ENCODE measurements at places on chromosomes 2 and 18. TPM values are rescaled to one million over a fixed set of nuclear protein-coding genes. Genes with fewer than 3 reads are reported as not detected.
A peak's percentile ranks its signal among the peaks of the same experiment; 100 is the strongest.

GRCh38 chr2:17791817-17792130 lies 24.5 kb upstream of the MSGN1 start:
- no peak for DNase-seq

- DNase-seq, result no peak
Observed at GRCh38 chr18:24086082-24086481, 52.8 kb upstream of the CABYR start.

GRCh38 chr18:6370886-6371635 lies 43.6 kb downstream of the L3MBTL4 start:
- DNase-seq, result no peak

GRCh38 chr2:15038366-15039364 lies 406.1 kb downstream of the LRATD1 start:
- DNase-seq, result no peak

DNA sequence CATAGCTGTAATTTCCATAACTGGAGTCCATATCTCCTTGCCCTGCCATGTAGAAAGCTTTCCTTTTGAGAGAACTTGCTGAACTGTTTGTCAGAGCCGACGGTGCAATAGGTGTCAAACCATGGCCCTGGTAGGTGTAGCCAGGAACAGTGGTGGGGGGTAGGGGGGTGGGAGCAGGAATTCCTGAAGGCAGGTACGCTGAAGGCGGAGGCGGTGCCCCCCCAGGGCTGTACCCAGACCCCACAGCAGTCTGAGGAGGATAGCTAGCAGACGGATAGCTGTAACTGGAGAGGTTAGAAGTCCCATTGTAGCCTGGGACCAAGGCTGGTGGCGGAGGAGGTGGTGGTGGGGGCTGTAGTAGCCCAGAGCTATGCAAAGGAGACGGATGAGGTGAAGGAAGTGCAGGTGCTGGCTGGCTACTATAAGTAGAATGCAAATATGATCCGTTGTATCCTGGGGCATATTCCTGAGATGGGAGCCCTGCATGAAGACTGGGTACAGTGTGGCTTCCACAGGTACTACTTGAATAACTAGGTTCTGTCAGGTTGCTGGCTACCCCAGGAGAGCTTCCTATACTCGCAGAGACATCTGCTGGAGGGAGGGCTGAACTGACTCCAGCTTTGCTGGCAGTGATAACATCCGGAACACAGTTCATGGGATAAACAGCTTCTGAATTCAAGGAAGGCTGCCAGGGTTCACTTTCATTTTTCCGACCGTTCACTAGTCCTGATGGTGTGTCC lies 124.8 kb downstream of the FIGN start:
- DNase-seq, result no peak

- DNase-seq, result no peak
Observed at GRCh38 chr2:216634370-216635148, 1.3 kb downstream of the IGFBP2 start.

GRCh38 chr2:218262631-218263586 lies 2.1 kb downstream of the GPBAR1 start:
- DNase-seq, result no peak

GRCh38 chr2:8413589-8414135 lies 268.2 kb upstream of the ID2 start:
- DNase-seq, result no peak

DNA sequence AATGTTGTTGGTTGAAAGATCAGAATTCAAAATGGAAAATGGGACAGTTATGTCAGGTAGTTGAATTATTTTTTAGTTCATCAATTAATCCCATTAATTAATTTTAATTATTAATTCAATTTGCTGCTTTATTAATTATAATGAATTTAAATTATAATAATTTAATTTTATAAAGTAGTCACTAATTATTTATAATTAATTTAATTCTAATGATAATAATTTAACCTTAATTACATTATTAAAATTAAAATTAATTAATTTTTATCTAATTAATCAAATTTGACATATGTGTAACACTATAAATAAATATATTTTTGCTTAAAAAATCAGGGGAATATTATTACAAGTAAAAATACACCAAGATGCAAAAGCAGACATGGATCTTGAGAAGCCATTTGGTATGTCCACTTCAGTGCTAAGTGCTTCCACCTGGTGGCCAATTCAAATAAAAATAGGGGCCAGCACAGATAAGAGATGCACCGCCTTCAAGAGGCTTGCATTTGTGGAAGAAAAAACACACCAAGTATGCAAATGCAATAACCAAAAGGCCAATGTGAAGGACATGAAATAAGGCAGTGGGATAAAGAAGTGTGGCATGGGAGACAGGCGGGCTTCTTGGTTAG lies 73.2 kb downstream of the MBP start:
- DNase-seq, result peak; percentile 61

GRCh38 chr2:239070466-239070865 lies 222.6 kb downstream of the TWIST2 start:
- no peak for DNase-seq

- no peak for DNase-seq
Observed at GRCh38 chr2:221397187-221397586, 174.9 kb downstream of the EPHA4 start.

- peak; percentile 75 for DNase-seq
Observed at GRCh38 chr2:12120281-12121150, 374.1 kb downstream of the LPIN1 start.

GRCh38 chr2:238979636-238980035 lies 131.8 kb downstream of the TWIST2 start:
- DNase-seq, result no peak

GRCh38 chr2:170922634-170923494 lies 6.2 kb upstream of the GORASP2 start:
- no peak for DNase-seq

DNA sequence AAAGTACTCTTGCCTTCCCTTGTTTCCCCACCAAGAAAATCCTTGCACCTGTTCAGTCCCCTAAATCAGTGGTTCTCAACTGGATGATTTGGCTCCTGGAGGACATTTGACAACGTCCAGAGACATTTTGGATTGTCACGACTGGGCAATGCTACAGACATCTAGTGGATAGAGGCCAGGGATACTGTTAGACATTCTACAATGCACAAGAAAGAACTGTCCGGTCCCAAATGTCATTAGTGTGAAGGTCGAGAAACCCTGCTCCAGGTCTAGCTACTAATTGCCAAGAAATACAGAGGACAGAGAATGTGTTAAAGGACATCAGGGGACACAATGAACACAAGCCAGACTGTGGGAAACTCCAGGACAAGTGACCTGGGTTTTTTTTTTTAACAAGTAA lies 60.0 kb downstream of the LRP2 start:
- DNase-seq, result no peak

GRCh38 chr2:10530607-10531239 lies 82.6 kb upstream of the ODC1 start:
- DNase-seq, result no peak

Gene RNF152
- 4.0 TPM for total RNA-seq

Gene UGT1A3
- not detected for total RNA-seq

Gene POTEJ
- not detected for total RNA-seq

Gene CLIP4
- 1.2 TPM for total RNA-seq

Gene IL18R1
- 0.51 TPM for total RNA-seq

Gene HNMT
- total RNA-seq, result not detected

Gene DPP4
- total RNA-seq, result not detected

All from HT1080 (cell line).